ENCODE measurements at places on chromosomes 2 and 18. TPM values are rescaled to one million over a fixed set of nuclear protein-coding genes. Genes with fewer than 3 reads are reported as not detected.

Gene APOB
- 2.9 TPM for total RNA-seq

Gene CCDC150
- 5.8 TPM for total RNA-seq

Gene MLPH
- total RNA-seq = 25.5 TPM

Gene ANO7
- 3.8 TPM for total RNA-seq

Gene ACTG2
- 4.4 TPM for total RNA-seq

Gene RRM2
- 1.0 TPM for total RNA-seq

Gene HOXD1
- 1.9 TPM for total RNA-seq

GRCh38 chr2:133489641-133490410, 78.4 kb downstream of the NCKAP5 start:
- DNase-seq = peak; percentile 82

DNA sequence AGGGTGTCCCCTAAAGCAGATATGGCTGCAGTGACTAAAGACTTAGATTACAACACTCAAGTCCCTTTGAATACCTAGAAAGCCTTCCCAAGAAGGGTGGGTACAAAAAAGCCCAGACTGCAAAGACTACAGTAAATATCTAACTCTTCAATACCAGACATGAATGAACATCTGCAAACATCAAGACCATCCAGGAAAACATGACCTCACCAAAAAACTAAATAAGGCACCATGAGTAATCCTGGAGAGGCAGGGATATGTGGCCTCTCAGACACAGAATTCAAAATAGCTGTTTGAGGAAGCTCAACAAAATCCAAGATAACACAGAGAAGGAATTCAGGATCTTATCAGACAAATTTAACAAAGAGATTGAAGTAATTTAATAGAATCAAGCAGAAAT, 138.2 kb upstream of the OTOS start:
- DNase-seq = no peak

GRCh38 chr2:75344146-75344545, 144.8 kb upstream of the TACR1 start:
- no peak for DNase-seq

DNA sequence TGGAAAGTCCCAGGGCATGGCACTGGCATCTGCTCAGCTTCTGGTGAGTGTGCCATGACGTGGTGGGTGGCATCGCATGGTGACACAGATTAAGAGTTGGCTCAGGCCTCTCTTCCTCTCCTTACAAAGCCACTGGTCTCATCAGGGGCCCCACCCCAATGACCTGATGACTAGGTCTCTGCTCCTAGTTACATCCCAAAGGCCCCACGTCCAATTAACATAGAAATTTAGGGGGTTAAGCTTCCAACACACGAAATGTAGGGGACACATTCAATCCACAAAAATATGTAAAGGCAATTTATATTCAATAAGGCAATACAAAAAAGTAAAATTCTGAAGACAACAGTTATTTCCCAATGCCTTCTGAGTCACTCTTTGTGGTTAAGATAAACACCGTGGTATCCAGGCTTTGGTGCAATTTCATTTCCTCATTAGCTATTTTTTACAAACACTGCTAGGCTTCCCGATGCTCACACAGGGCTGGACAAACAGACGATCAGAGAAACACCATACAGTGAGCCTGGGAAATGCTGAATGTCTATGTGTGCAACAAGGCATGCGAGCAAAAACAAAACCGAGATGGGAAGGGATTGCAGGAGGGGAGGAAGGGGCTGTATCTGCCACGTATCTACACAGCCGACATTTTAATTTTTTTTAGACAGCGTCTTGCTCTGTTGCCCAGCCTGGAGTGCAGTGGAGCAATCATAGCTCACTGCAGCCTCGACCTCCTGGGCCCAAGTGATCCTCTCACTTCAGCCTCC, 67.2 kb downstream of the MBP start:
- no peak for DNase-seq

- DNase-seq = no peak
These were observed 200.6 kb downstream of the NRP2 start for GRCh38 chr2:205882806-205883425.

DNA sequence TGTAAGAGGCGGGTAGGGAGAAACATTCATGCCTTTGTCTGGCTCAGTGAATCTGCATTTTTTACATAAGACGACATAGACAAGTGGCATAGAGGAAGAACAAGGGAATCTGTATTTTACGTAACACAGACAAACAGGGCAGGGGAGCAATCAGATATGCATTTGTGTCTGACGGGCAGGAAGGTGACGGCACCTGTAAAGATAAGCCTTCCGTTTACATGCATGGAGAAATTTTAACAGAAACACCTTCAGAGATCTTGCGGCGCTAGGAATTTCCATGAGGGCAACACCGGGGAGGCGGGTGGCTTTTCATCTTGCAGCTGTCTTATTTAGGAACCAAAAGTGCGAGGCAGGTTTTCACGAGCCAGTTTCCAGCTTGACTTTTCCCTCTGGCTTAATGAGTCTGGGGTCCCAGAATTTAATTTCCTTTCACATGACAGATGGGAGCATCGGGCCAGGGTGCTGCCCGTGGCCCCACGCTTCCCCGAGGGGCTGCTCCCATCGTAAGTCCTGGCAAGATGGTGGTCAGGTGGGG, 42.6 kb downstream of the RTP5 start:
- no peak for DNase-seq

DNA sequence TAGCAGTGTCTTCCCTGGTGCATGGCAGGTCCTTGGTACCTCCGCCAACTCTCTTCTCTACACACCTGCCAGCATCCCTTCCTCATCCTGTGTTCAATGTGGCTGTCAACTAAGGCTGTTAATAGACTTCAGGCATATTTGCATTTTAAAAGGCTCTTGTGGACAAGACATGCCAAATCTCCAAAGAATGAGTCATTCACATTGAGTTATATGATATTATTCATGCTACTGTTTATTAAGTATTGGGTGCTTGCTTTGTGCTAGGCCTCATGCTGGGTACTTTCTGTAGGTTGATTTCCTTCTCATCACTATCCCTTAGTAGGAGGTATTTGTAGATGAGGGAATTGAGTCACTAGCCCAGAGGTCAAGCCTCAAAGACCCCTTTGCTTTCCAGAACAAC, 5.2 kb downstream of the MYO1B start:
- DNase-seq = no peak

DNA sequence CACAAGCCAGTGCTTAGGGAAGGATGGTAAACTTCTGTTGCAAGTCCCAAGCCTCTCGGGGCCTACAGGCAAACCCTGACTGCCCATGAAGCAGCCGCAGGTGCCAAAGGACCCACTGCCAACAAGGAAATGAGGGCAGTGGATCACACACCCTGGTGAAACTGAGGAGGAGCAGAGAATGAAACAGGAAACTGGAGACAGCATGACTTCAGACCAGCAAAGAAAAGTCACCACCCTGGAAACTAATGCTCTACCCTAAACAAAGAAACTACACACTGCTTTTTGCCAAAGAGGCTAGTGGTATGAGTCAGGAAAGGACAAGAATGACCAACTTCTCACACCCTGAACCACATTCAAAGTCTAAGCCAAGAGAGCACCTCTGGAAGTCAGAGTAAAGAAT, 97.2 kb downstream of the MYO5B start:
- no peak for DNase-seq

DNA sequence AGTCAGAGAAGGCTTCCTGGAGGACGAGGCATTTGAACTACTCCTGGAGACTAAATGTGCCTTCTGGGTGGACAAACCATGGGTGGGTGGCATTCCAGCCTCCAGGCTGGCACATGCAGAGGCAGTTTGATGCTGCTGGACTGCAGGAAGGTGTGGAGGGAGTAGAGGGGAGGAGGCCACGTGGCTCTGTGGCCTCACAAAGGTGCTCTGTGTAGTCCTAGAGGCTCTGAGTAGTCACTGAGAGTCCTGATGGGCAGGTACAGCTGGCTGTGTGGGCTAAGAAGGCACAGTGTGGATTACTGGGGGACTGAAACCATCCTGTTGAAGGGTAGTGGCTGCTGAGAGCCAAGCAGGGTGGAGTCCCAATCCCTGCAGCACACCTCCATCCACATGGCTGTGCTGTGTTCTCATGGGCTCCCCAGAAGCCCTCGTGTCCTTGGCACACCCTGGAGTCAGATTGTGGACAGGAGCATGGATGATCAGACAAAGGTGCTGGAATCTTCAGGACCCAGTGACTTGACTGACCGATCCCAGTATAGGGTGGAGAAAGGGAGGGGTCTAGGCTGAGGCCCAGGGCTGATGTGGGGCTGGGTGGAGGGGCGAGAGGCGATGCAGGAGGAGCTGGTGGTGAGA, 87.4 kb upstream of the HS6ST1 start:
- peak; percentile 47 for DNase-seq

DNA sequence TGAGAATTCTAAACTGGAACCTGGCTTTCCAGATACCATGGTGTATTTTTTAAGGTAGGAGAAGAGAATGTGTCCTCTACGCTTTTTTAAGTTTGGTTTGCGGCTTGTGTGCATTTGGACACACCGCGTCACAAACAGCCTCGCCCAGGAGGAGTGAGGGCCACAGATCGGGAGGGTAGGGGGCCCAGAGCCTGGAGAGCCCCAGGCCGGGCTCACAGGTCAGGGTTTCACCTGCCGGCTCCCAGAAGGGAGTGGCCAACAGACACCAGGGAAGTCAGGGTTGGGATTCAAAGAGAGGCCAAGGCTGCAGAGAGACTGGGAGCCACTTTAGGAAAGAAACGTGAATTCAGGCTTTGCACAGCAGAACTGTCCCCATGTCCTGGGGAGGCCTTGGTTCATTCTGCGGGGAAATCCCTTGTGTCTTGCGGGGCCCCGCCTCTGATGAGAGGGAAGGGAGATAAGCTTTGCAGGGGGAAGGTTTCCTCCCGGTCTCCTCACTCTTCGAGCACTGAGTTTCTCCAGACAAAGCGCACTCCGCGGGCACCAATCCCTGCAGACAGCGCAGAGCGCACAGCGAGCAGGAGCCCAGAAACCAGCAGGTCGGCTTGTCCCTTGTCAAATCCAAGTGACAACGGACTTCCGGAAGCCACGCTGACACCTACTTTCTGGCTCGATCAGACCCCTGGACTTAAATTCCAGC, 2.0 kb upstream of the TUBB6 start:
- no peak for DNase-seq

- DNase-seq = no peak
These were observed 46.2 kb upstream of the TRIM43B start for GRCh38 chr2:95530734-95531133.

DNA sequence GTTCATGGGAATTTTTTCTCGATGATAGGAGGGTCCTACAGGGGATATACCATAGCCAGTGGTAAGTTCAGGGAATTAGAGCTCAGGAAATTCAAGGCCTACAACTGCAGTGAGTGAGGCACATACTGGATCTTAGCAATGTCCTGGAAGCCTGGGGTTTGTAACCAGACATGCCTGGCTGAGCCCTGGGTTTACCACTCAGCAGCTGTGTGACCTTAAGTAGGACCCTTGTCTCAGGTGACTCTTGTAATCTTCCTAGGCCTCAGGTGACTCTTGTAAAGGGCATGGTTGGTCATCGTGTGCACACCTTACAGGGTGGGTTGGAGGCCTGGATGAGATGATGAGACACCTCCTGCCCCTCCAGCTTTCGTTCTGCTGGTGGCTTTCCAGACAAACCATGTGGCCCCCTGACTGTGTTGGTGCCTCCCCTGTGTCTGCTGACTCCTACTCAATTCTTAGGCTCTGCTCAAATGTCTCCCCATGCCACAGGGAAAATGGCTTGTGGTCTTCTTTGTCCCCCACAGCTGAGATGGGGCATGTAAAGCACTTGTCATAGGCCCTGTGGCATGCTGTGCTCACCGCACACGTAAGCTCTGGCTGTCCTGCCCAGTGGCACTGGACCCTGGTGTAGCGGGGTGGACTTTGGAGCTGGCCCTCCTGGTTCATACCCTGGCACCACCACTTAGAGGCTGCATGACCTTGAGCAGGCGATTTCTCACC, 94.1 kb downstream of the FHOD3 start:
- DNase-seq = no peak

GRCh38 chr2:166074430-166074829, 53.4 kb downstream of the SCN1A start:
- DNase-seq = no peak

- no peak for DNase-seq
These were observed 192.1 kb downstream of the ARHGAP28 start for GRCh38 chr18:6921571-6921970.

- no peak for DNase-seq
These were observed 353.6 kb upstream of the FSIP2 start for GRCh38 chr2:185384822-185385560.

DNA sequence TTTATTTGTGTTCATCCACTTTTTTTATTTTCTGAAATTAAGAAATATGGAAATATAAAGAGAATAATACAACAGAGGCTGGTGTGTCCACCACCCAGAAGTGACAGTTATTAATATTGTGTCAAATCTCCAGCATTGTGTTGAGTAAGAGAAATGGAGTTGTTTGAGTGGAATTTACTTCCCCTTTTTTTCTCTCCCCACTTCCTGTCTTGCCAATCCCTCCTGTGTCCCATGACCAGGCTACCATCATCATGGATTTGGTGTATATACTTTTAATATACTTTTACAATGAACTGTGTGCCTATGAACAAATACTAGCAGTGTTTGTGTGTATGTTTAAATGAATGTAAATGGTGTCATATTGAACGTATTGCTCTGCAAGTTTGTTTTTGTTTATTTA, 276.9 kb upstream of the SKOR2 start:
- no peak for DNase-seq

DNA sequence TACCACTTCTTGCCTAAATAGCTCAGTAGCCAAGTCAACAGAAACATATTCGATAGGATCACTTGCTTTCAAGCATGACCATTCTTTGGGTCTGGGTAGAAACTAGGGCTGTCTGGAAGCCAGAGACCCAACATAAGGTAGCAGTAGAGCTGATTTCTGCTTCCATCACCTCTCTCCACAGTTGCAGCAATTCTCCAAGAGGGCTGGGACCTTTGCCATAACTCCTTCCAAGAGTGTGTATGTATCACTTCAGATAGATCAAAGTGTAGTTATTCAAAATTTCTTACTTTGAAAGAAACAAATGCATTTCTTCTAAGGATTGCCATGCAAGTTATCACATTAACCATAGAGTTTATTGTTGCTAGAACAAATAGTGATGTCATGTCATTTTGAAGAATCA, 172.0 kb upstream of the GALNT5 start:
- DNase-seq = no peak

GRCh38 chr2:62074233-62074632, 121.7 kb upstream of the B3GNT2 start:
- no peak for DNase-seq

DNA sequence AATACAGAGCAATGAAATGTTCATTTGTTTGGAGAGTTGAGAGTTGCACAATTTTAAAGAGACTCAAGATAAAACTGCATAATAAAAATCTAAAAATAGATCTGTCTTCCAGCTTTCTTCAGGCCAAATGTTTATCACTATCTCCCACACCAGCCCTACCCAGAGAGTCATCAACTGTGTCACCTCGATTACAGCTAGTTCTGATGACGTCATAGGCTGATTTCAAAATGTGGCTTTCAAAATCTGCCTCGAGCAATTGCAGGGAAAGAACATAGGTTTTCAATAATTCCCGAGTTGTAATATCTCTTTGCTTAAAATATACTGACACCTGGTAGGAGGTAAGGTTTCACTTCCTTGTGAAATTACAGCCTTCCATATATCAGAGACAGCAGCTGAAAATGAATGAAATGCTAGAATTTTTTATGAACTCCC, 677.6 kb upstream of the ID2 start:
- no peak for DNase-seq

Data from sciatic nerve (tissue), 2 donors.